Karpas-422 (cell line): ENCODE measurements at places on chromosomes 12 and 14.

DNA sequence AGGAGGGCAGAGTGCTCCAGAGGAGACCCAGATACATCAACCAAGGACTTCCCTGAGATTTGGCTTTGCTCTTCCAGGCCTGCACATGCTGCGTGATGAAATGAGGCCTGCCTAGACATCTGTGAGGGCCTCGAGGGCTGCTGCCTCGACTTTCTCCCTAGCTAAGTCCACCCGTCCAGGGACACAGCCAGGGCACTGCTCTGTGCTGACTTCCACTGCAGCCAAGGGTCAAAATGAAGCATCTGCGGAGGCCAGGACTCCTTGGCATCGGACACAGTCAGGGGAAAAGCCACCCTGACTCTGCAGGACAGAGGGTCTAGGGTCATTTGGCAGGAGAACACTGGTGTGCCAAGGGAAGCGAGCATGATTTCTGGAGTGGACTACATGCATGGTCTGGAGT, 10.7 kb downstream of the SLC25A47 start:
- no peak for DNase-seq

GRCh38 chr14:53153702-53154112, 584 bp upstream of the DDHD1 start:
- no peak for DNase-seq

- DNase-seq: no peak
These were observed 25.8 kb downstream of the ACVR1B start for GRCh38 chr12:51977320-51977753.

GRCh38 chr12:110743571-110744093, 941 bp upstream of the PPP1CC start:
- no peak for DNase-seq

GRCh38 chr14:61368114-61368710, 46.8 kb downstream of the PRKCH start:
- DNase-seq: no peak
